Dermis lymphatic vessel endothelial cell (primary cell): ENCODE measurements at places on chromosomes 4 and X. TPM values are rescaled to one million over a fixed set of nuclear protein-coding genes. Genes with fewer than 3 reads are reported as not detected.

Gene MAGED4
- total RNA-seq, result 30.3 and 36.1 TPM in 2 replicates

Gene PHOX2B
- not detected in 2 replicates for total RNA-seq

Gene GIMD1
- not detected in 2 replicates for total RNA-seq

Gene AFAP1
- total RNA-seq, result 20.6 and 21.1 TPM in 2 replicates

Gene RNF212
- 0.54 and 0.69 TPM in 2 replicates for total RNA-seq

Gene PNPLA4
- 12.7 and 16.0 TPM in 2 replicates for total RNA-seq

Gene CYTL1
- total RNA-seq, result 5.5 and 13.9 TPM in 2 replicates

Gene CAPN6
- total RNA-seq, result not detected in 2 replicates

Gene BEX5
- 0.11 and 1.7 TPM in 2 replicates for total RNA-seq

Gene HOPX
- 0.34 TPM in 1 of 2 replicates, not detected in the other for total RNA-seq

Gene CLIC2
- total RNA-seq, result 11.3 and 27.2 TPM in 2 replicates

Gene WWC2
- 23.9 and 24.5 TPM in 2 replicates for total RNA-seq

Gene CITED1
- 0.17 and 0.33 TPM in 2 replicates for total RNA-seq

Gene TRAPPC2
- total RNA-seq, result 12.2 and 12.3 TPM in 2 replicates

Gene HTN3
- not detected in 2 replicates for total RNA-seq

Gene ADH1A
- total RNA-seq, result not detected in 2 replicates

Gene HCFC1
- 10.7 and 11.0 TPM in 2 replicates for total RNA-seq

Gene GPR173
- 1.1 and 1.5 TPM in 2 replicates for total RNA-seq

Gene SSX1
- not detected in 2 replicates for total RNA-seq

Gene NKX6-1
- total RNA-seq, result not detected in 2 replicates

Gene S100P
- total RNA-seq, result 0.54 TPM in 1 of 2 replicates, not detected in the other

Gene SLC38A5
- total RNA-seq, result 1.0 and 3.9 TPM in 2 replicates

Gene PCGF3
- total RNA-seq, result 43.2 and 47.7 TPM in 2 replicates

Gene MAP3K15
- total RNA-seq, result 0.09 and 0.22 TPM in 2 replicates

Gene TBC1D9
- total RNA-seq, result 47.0 and 51.6 TPM in 2 replicates

Gene DRD5
- not detected in 2 replicates for total RNA-seq

Gene CTAG1A
- total RNA-seq, result not detected in 2 replicates

Gene GLRA3
- total RNA-seq, result not detected in 2 replicates

Gene NEIL3
- 1.7 and 1.9 TPM in 2 replicates for total RNA-seq

Gene CCDC110
- total RNA-seq, result 0.43 and 0.60 TPM in 2 replicates

Gene FAM149A
- 0.09 and 0.11 TPM in 2 replicates for total RNA-seq

Gene DKK2
- total RNA-seq, result under 0.01 TPM in 1 of 2 replicates, not detected in the other

Gene PROM1
- total RNA-seq, result under 0.01 and 0.09 TPM in 2 replicates

Gene L1CAM
- 0.26 and 1.1 TPM in 2 replicates for total RNA-seq

Gene FGF2
- total RNA-seq, result 7.9 and 14.7 TPM in 2 replicates

Gene PASD1
- total RNA-seq, result not detected in 2 replicates

Gene MMAA
- 2.0 and 2.1 TPM in 2 replicates for total RNA-seq

Gene CT45A2
- not detected in 2 replicates for total RNA-seq

Gene SMIM43
- 0.09 and 0.33 TPM in 2 replicates for total RNA-seq

Gene PDCL2
- not detected in 2 replicates for total RNA-seq

Gene NSG1
- under 0.01 and 0.09 TPM in 2 replicates for total RNA-seq

Gene RHOXF2B
- total RNA-seq, result not detected in 2 replicates

Gene STARD8
- 37.6 and 54.2 TPM in 2 replicates for total RNA-seq

Gene MXD4
- total RNA-seq, result 50.4 and 61.2 TPM in 2 replicates
